SHP77 treated with DMSO at 0.1 percent for 48 hours (cell line): ENCODE measurements at places on chromosomes 5 and 9.

DNA sequence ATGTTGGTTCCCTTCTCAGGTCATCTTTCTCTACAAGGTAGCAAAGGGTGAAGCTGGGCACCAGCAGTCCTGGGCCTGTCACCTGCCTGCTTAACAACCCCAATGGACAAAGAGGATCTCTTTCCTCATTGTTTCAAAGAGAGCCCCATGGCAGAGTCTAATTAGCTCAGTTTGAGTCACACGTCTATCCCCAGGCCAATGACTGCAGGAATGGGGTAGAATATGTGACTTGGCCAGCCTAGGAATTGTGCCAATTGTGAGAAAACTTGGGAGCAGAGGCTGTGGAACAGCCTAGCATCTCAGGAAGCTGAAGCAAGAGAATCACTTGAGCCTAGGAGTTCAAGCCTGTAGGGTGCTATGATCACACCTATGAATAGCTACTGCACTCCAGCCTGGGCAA lies 3.6 kb upstream of the RAPGEF1 start:
- no peak for DNase-seq

DNA sequence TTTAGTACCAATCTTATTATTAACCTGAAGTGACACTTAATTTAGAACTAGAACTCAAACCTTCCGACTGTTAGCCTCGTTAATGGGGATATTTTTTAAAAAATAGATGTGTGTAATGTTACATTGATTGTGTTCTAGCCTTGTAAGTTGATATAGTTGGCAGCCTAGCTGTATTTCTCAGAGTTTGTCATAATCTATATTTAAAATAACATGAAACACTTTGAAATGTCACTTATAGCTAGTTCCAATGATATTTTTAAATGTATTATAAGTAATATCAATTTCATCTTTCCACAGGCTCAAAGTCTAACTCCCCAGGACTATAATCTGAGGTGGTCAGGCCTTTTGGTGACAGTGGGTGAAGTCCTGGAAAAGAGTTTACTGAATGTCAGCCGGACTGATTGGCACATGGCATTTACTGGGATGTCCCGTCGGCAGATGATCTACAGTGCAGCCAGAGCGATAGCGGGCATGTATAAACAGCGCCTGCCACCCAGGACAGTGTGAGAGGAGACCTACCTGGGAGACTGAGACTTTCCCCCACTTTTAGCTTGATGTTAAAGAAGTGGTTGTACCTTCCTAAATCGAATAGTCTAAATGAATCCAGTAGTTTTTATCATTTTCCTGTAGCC lies 34.1 kb downstream of the PRRC1 start:
- no peak for DNase-seq

GRCh38 chr9:69339620-69340019 lies 14.6 kb downstream of the ENTREP1 start:
- DNase-seq = no peak

- no peak for DNase-seq
These were observed 209.6 kb upstream of the ST8SIA4 start for GRCh38 chr5:101112645-101113044.

DNA sequence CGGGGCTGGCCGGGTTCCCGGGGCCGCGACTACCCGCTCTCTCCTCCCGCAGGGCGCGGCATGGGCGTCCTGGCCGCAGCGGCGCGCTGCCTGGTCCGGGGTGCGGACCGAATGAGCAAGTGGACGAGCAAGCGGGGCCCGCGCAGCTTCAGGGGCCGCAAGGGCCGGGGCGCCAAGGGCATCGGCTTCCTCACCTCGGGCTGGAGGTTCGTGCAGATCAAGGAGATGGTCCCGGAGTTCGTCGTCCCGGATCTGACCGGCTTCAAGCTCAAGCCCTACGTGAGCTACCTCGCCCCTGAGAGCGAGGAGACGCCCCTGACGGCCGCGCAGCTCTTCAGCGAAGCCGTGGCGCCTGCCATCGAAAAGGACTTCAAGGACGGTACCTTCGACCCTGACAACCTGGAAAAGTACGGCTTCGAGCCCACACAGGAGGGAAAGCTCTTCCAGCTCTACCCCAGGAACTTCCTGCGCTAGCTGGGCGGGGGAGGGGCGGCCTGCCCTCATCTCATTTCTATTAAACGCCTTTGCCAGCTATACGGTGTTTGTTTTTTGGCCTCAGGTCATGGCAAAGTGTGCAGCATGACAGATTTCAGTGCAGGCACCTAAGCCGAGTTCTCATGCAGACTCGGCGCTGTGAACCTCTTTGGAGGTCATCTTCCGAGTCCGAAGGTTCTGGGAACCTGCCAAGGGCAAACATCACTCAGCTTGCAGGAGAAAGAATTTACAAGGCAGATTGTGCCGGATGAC lies 516 bp downstream of the MRPL41 start:
- DNase-seq = no peak

- DNase-seq = no peak
These were observed 128.3 kb downstream of the ARHGEF28 start for GRCh38 chr5:73754254-73754653.

DNA sequence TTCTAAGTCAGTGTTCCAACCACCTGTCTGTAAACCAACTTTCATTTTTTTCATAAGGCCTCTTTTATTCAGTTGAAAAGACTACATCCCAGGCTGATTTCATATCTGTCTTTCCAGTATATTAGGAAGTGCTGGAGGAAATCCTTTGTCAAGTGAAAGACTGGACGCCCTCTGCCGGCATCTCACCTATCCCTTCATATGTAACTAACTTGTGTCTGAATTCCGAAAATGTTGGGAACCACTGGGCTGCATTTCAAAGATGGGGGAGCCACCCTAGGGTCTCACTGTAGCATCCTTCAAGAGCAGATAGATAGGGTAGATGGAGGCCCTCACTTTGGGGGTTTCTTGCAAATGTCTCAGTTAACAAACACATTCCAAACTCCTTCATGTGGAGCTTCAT lies 569.8 kb downstream of the CTNND2 start:
- peak; percentile 9 for DNase-seq

GRCh38 chr5:111227801-111228200 lies 3.6 kb downstream of the CAMK4 start:
- no peak for DNase-seq

DNA sequence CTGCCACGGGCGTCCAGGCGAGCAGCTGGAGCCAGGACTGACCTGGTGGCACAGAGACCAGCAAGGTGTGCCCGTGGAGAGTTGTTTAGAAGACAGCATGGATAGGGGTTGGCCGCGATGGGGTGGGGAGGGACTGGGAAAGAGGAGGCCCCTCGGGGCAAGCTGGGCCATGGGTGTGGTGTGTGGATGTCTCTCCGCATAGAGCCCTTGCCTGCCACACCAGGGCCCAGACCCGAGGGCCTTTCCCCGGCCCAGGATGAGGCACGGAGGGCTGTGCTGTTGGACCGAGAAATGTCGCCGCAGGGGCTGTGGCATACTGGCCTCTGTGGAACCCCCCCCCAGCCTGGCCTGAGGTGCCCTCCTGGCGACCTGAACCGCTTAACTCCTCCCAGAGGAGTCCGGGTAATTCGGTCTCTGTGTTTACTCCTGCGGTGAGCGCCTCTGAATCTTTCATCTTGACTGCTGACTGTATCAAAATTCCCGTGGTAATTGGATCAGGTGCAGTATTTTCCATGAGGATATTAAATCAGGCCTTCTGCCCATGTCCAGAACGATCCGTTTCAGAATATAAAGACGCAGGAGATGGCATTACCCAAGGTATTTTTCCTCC lies 22.5 kb upstream of the LAMC3 start:
- DNase-seq = no peak

GRCh38 chr5:153655201-153655510 lies 164.7 kb downstream of the GRIA1 start:
- DNase-seq = no peak

- DNase-seq = no peak
These were observed 3.9 kb downstream of the EGFL7 start for GRCh38 chr9:136666372-136667213.

GRCh38 chr9:136657974-136658848 lies 4.5 kb upstream of the EGFL7 start:
- DNase-seq = no peak

- no peak for DNase-seq
These were observed 57.8 kb downstream of the TMC1 start for GRCh38 chr9:72579190-72579589.

GRCh38 chr5:145904743-145905142 lies 31.6 kb upstream of the SH3RF2 start:
- no peak for DNase-seq

DNA sequence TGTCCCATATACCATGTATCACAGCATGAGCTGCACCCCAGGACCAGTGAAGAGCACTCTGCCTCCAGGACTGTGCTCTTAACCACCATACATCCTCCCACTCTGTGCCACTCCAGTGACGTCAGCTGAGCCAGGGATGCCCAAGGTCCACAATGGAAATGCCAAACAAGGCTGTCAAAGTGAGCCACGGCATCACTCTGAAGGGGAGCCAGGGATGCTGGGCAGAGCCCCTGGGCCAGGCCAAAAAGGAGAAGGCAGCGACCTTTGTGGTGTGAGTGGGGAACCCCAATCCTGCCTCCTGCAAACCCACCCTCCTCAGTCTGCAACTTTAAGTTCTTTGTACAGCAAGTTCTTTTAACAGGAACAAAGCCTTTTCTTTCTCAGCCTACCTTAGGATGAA lies 242.7 kb downstream of the SYK start:
- DNase-seq = no peak

DNA sequence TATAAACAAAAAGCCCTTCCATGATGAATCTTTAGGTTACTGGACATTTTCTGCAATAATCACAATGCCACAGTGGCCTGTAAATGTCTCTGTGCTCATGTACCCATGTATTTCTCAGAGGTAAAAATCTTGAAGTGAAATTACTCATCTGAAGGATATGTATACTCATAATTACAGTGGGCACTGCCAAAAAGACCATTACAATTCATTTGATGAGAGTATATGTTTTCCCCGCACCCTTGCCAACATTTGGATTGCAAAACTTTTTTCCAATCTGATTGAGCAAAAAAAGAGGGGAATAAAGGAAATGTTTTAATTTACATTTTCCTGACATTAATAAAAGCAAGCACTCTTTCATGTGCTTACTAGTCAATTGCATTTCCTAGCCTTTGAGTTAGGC lies 110.5 kb downstream of the EPB41L4A start:
- DNase-seq = no peak
